ENCODE measurements at places on chromosomes 6 and 20.

GRCh38 chr6:155473741-155474140, 18.1 kb upstream of the NOX3 start:
- no peak for DNase-seq

DNA sequence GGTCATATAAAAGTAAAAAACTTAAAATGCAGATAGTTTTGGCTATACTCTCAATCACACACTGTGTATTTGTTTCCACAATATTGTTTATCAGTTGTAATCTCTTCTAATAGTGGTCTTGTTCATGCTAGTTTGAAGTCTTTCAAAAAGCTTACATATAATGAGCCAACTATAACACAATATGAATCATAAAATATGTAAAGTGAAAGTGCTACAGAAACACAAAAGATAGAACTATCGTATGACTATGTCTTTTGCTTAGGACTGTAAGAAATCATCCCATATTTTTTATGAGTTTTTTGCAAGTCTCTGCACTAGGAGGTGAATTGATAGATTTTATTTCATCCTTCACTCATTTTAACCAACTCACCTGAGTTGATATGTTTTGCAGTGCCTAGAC, 136.0 kb downstream of the MMUT start:
- no peak for DNase-seq

DNA sequence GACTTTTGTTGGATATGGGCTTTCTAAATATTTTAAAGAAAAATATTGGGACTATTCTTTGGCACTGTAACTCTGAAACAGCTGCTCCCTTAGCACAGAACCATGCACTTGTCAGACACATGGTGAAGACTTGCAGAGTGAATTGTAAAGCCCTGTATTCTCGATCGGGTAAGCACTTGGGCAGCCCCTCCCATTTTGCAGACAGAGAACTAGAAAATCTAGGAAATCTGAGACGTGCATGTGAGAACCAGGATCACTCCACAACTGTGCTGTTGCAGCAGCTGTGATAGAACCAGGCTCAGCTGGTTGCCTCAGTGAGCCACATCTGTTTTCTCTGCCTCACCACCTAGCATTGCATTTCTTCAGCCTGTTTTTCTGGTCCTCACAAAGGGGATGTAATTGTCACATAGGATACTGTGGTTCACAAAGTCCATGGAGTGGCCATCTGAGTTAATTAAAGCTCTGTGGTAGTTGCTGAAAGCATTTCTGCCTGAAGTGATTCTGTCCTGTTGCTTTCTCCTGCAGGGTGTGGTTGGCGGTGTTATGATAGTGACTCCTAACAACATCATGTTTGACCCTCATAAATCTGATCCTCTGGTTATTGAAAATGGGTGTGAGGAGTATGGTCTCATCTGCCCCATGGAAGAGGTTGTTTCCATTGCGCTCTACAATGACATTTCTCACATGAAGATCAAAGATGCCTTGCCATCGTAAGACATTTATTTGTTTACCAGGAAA, 71.8 kb upstream of the HINT3 start:
- no peak for DNase-seq

DNA sequence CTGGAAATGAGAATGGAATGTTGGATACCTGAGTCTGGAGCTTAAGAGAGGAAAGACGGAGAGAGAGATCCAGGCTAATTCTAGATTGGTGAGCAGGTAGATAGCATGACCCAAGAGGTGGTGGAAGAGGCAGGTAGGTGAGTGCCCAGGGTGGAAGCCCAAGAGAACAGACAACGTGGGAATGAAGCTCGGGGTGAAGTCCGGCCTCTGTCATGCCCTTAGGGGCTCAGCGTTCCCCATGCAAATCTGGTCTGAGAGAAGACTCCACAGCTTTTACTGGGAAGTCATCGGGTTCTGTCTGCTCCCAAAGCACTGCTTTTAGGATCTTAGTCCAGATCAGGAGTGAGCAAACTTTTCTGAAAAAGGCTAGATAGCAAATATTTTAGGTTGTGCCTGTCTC, 3.6 kb downstream of the NELFCD start:
- DNase-seq = no peak

DNA sequence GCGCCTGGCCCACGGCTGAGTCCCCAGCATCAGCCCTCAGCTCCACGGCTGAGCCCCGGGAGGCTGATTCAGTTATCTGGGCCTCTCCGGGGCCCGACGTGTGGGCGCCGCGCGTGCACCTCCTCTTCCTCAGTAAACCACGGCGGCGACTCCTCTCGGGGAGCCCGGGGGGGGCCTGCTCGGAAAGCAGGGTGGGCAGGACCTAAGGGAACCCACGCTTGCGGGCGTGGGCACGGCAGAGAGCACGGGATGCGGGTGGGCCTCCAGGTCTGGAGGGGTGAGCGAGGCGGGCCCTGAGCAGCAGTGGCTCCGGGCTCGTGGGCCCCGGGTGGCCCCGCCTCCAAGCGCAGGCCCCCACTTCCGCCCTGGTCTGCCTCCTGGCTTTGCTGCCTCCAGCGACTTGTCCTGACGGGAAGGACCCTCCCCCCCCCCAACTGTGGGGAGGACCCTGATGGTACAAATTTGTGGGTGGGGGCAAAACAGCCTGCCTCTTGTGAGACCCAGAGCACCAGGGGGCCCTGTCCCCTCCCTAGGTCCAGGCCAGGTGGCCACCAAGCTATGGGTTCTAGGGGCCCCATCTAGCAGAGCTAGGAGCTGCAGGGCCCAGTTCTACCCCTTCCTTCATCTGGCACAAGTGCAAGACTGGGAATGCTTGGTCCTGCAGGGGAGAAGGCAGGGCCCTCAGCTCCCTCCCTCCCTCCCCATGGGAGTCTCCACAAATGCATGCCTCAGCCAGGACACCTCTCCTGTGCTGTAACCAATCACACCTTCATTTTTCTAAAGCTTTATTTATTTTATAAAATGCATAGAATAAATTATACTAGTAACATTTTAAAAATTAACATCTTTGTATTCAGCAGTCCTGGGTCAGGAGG, 16.9 kb downstream of the UCKL1 start:
- no peak for DNase-seq

DNA sequence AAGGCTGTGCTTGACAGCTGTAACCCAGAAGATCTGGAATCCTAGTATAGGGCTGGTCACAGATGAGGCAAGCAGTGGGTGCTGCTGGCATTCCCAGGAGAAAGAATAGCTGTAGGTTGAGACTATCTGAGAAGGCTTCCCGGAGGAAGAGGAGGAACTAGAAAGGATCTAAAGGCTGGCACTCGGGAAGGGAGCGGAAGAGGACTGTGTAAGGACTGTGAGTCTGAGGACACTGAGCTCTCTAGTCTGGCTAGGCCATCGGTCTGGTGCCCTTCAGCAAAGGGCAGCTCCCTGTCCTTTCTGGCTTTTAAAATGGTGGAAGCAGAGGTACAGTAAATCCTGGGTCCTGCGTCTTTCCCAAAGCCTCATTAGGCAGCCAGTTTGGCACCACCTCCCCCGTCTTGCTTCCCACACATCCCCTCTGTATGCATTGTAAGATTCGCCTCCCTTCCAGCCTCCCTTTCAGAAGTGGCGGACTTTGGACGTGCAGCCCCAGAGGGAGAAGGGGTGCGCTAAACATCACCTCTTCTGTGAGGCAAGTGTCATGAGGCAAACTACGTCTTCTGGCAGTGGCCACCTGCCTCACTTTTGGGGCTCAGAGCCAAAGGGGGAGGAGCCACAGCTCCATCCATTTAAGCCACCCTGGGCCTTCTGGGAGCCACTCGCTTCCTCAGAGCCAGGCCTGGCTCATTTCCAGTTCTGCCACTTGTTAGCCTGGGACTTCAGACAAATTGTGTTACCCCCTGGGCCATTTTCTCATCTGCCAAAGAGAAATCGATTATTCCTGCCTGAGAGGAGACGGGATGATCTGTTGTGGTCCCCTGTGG, 8.6 kb downstream of the SNPH start:
- DNase-seq = no peak

GRCh38 chr6:21031182-21031581, 496.9 kb downstream of the CDKAL1 start:
- DNase-seq = no peak

DNA sequence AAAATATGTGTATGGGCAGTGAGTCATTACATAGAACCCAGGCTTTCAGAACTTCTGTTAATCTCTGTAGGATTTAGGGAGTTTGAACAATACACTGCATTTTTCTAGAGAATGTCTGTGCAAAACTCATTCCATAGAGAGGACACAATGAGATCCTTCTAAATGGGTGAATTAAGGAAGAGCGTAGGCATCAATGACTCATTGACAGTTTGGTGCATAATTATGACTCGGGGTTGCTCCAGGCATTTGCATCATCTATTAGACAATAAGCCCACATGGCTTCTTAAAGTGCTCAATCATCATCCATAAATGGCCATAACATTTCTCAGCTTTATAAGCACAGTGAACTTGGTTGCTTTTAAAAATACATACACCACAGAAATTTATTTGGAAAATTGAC, 625.5 kb downstream of the CDH26 start:
- DNase-seq = no peak

DNA sequence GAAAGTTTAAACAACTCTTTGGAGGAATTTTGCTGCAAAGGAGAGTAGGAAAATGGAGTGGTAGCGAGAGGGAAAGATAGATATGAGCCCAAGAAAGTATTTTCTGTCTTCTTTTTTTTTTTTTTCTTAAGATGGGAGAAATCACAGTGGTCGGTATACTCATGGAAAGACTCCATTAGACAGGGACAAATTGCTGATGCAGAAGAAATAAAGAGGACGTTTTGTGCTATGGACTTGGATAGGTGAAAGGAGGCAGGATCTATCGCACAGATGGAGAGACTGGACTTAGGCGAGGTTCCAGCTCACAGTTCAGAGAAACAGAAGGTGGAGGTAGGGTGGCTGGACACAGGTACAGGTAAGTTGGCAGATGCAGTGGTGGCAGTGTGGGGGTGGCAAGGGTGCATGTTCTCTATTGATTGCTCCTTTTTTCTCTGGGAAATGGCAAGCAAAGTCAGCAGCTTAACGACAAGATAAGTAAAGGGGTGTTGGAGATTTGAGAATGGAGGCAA, 44.2 kb upstream of the ARMC2 start:
- DNase-seq = no peak

DNA sequence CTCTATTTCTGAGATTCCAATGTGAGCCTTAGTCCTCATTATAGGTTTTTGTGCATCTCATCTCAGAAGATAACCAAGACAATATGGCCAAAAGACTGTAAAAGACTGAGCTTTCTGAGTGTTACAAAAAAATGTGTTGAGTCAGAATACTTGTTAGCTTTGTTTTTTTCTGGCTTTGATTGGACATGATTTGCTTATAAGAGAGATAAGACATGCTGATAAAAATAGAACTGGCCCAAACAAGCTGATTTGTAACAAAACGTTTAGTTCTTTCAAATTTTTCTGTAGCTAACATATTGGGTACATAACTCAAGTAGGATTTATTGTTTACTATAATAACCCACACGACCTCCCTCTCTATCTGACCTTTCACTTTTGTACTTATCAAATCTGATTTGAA, 32.9 kb downstream of the FILIP1 start:
- DNase-seq = no peak

DNA sequence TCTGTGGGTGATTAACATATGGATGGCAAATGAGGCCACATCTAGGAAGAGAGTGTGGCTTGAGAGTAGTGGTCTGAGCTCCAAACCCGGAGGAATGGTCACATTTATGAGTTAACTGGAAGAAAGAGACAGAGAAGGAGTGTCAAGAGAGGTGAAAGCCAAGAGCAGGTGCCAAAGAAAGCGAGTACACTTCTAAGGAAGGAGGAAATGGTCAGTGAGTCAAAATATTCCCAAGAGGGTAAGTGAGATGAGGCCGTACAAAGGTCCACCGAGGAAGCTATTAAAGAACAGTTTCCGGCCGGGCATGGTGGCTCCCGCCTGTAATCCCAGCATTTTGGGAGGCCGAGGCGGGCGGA, 104.5 kb upstream of the RNF24 start:
- DNase-seq = no peak

GRCh38 chr20:11401988-11402387, 515.7 kb upstream of the BTBD3 start:
- no peak for DNase-seq

GRCh38 chr20:53571555-53572286, 21.9 kb downstream of the ZNF217 start:
- DNase-seq = no peak

DNA sequence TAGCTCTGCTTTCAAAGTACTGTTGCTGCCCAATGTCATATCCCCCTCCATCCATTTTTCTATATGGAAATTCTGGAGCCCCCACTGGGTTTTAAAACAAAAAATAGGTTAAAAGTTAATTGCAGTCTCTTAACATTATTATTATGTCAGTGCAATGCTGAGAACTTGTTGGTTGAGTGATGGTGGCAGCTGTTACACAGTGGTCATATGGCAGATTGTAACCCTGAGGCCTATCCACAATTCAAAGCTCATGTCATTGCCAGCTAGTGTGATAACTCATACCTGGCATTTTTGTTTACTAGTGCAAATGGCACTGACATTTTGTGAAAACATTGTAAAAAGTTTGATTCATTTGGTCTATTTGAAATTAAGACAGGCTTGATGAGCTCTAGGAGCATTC, 305.7 kb upstream of the FLRT3 start:
- no peak for DNase-seq

GRCh38 chr6:10184371-10185227, 230.3 kb downstream of the TFAP2A start:
- DNase-seq = no peak

GRCh38 chr20:32902456-32903420, 44.0 kb downstream of the EFCAB8 start:
- DNase-seq = peak; percentile 56

DNA sequence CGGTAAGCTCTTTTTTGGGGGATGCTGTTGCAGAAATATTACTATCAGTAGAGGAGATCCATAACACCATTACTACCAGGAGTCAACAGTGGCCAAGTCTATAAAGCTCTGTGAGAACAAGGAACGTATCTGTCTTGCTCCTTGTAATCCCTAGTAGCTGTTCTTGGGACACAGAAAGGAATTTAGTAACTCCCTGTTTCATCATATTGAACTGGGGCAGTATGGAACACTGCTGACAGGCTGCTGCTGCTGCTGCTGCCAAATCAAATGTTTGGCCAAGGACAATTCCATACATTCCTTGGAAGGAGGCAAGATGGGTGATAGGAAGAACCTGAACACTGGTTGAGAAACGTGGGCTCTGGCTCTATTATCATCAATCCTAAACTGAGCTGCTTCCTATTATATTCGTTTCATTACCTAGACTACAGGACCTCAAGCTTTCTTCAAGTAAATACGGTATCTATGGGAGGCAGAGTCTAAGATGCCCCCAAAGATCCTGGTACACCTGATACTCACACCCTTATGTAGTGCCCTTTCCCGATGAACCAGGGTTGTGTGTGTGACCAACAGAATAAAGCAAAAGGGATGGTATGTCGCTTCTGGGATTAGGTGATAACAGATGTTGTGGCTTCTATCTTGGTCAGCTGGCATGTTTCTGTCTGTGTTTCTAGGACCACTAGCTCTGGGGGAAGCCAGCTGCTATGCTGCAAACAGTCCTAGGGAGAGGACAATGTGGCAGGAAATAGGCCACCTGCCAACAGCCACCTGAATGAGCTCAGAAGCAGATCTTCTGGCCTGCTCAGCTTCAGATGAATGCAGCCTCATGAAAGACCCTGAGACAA, 39.5 kb downstream of the ELOVL5 start:
- no peak for DNase-seq

DNA sequence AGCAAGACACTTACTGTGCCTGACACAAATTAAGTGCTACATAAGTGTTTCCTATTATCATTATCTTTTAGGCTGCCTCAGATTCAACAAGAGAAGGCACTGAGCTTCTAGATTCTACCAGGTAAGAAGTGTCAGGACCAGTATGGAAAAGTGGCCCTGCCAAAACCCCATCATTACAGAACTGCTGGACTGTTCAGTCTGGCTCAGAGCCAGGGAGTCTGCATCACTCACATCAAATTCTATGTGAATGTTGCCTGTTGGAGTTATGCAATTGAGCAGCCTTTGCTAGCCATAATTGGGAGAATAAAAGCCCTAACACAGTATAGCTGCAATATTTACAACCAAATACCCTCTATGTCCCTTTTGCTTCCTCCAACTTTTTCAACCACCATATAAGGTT, 70.9 kb downstream of the ATG5 start:
- DNase-seq = no peak
